Kidney capillary endothelial cell (primary cell): ENCODE measurements at places on chromosomes 12 and 14.

DNA sequence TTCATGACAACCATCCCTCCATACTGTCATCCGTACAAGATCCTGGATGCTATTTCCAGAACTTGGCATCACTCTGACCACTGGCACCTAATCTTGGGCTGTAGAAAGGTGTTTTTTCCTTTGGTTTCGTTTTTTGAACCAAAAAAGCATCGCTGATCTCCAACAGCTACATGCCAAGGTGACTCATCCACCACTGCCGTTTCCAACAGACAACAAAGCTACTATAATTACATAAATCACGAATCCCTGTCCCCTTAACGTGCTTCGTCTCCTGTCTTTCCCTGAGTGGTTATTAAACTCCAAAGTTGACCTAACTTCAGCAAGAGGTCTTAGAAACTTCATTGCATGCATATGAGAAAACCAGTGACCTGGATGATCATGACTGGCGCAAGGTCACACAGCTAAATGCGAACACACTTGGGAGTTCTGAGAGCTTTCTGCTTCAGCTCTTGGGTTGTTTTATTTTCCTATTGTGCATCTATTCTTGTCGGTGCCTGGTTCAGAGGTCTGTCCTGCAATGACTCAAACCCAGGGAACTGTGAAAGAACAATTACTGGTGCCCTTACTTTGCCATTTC is 99.9 kb downstream of the PPM1H start:
- DNase-seq: no peak

DNA sequence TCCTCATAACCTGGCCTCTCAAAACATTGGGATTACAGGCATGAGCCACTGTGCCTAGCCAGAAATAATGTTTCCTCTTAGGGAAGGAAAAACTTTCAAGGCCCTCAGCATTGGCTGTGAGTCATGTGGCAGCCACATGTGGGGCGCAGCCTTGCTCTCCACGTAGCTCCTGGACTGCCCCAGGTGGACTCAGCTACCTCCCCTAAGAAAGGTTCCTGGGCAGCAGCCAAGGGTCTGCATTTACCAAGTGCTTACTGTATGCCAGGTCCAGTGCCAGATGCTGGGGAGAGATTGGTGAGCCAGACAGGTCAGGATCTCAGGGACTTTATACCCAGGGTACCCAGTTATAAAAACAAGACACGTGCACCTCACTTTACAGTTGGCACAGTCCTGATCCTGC is 3.7 kb upstream of the TRPV4 start:
- no peak for DNase-seq

DNA sequence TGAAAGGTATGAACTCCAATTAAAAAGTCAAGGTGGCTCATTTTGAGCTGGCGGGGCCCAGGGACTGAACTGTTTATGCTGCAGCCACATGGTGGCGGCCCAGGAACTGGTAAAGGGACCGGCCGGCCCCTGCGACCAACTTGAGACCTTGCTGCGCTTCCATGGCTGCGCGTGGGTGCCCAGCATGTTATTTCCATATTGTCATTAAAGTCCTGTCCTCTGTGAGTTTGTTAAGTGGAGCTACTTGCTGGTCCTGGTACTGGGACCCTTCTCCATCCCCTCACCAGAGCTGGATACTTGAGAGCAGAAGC is 62.3 kb downstream of the BEGAIN start:
- no peak for DNase-seq

DNA sequence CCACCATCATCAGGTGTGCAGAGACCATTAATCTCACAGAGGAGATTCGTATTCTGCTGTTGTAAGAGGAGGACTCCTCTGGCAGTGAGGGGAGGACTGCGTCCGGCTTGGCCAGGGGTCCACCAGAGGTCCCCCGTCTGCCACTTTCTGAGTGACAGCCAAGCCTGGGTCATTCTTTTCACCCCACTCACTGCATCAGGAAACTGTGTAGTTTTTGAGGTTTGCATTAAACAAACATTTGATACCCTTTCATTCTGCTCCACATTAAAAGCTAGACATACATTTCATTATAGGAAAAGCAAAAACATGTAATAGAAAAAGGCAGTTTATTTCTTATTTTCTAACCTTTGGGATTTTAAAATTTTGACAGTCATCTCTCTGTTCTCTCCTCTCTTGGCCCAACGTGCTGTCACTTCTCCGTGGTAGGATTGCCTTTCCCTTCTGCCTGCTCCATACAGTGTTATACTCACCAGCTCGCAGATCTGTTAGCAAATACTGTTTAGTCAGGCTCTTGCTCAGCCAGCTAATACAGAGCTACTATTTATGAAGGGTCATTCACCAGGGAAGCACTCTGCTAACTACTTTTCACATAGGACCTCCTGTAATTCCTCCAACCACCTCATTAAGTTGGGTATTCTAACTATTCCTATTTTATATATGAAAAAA is 99.3 kb downstream of the PELI2 start:
- DNase-seq: no peak

DNA sequence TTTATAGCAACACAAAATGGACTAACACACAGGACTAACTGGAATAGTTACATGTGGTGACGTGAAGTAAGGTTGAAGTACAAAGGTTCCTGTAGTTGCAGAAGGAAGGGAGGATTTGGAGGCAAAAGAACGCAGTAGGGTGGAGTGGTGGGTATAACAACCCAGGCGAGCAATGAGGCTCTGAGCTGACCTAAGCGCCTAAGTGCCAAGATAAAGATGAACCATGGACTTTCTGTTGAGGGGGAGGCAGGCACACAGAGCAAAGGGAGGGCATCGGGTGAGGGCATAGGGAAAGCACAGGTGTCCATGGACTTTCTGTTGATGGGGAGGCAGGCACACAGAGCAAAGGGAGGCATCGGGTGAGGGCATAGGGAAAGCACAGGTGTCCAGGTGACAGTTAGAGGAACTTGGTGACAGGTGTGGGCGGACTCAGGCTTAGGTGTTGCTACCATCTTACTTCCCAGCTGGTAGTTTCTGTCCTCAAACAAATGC is 15.2 kb downstream of the SCNN1A start:
- no peak for DNase-seq

GRCh38 chr12:60101715-60102114 is 505.9 kb downstream of the SLC16A7 start:
- no peak for DNase-seq

GRCh38 chr12:119920064-119920463 is 42.9 kb upstream of the CIT start:
- DNase-seq: no peak

DNA sequence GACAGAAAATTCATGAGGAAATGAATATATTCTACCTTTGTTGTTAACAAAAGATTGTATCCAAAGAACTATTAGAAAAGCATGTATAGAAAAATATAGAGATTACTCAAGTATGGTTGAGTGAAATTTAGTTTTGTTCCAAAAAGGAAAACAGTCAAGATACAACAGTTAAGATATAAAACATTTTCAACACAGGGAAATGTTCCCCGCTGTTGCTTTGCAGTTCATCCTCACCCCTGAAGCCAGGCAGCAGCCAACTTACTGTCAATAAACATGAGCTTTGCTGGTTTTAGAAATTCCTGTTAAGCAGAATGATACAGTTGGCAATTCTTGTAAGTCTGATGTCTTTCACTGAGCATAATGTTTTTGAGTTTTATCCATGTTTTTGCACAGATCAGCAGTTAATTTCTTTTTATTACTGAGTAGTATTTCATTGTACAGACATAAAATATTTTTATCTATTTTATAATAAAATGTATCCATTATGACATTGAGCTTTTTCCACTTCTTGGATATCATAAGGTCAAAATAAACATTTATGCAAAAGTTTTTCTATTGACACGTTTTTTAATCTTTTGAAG is 1.2 kb upstream of the CLEC2B start:
- peak; percentile 20 for DNase-seq

- no peak for DNase-seq
Measured at GRCh38 chr14:104925855-104926609, 1.4 kb downstream of the PLD4 start.

GRCh38 chr12:12214635-12215131 is 52.2 kb downstream of the LRP6 start:
- peak; percentile 39 for DNase-seq

DNA sequence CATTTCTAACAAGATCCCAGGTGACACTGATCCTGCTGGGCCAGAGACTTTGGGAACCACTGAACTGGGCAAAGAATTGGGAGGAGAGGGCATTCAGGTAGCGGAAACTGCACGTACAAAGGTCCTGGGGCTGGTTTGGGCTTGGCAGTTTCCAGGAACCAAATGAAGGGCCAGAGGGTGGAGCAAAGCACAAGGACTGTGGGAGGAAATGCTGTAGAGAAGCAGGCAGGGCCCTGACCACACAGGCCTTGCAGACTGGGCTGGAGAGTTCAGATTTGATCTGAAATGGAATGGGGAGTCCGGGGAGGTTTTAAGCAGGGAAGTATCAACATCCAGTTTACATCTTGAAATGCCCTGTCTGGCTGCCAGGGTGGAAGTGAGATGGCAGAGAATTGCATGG is 195.1 kb downstream of the PHETA1 start:
- no peak for DNase-seq

GRCh38 chr14:99519347-99519881 is 38.2 kb downstream of the CCNK start:
- DNase-seq: no peak

DNA sequence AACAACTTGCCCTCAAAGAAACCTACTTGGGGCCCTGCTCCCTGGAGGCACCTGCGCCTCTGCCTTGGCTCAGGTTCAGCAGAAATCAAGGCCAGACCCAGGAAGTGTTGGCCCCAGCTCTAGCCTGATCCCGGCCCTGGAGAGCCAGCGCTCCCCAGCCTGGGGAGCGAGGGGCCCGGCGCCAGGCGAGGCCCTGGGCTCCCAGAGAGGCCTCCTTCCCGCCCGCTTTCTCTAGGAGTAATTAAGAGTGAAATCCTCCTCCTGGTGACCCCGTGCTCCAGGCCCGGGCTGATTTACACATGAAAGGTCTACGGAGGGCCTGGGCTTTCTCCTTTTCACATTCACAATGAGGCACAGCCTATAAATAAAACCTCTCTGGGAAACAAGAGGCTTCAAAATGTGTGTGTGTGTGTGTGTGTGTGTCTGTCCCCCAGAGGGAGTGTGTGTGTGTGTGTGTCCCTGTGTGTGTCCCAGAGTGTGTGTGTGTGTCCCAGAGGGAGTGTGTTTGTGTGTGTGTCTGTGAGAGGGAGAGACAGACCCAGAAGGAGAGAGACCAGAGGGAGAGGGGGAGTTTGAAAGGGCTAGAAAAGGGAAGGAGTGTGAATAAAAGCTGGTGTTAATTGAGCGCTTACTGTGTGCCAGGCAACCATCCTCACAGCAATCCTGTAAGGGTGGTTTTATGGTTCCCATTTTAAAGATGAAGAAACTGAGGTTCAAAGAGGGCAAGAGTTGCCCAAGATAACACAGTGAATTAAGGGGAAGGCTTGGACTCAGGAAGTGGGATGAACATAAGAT is 23.8 kb upstream of the COX6A1 start:
- DNase-seq: no peak

DNA sequence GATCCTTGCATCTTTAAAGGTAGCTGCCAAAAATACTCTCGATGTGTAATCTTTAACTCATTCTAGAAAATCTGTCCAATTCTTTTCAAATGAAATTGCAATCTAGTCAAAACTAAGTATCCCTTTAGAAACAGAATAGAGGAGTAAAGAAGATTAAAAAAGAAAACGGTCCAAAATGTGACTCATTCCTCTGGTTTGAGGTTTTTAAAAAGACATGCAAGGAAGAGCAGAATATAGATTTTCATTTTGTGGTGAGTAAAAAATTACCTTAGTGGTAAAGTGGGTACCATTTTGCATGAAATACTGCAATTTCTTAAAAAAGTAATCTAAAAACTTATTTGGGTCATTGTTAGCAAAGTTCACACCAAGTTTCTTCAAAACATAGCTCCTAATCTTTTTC is 108.4 kb downstream of the BRMS1L start:
- DNase-seq: no peak

DNA sequence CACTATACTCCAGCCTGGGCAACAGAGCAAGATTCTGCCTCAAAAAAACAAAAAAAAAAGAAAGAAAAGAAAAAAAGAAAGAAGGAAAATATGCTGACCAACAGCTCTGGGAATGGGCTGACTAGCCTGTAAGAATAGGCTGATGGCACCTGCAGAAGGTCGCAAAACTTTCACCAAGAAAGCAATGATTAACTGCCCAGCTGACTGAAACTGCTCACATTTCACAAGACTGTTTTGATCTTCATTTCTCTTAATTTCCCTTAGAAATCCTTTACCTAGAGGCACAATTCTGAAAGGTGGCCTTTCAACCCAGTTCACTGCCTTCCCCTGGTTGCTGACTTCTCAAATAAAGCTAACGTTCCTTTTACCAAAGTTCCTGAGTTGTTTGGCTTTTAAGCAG is 12.4 kb downstream of the BEST3 start:
- DNase-seq: no peak

DNA sequence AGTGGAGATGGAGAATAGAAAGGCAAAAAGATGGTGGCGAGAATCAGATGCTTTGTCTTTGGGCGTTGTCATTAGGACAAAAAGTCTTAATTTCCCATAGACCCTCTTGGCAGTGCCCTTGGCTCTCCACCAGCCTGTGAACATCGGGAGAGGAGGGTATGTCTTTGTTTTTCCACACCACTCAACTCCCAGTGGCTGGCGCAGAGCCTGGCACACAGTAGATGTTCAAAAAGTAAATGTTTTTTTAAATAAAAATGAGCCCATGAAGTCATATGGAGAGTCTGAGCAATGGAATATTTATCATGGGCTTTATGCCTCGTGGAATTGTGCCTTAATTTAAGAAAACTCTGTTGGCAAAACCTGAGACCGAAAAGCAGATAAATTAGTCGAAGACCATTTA is 90.4 kb downstream of the SRGAP1 start:
- DNase-seq: no peak

DNA sequence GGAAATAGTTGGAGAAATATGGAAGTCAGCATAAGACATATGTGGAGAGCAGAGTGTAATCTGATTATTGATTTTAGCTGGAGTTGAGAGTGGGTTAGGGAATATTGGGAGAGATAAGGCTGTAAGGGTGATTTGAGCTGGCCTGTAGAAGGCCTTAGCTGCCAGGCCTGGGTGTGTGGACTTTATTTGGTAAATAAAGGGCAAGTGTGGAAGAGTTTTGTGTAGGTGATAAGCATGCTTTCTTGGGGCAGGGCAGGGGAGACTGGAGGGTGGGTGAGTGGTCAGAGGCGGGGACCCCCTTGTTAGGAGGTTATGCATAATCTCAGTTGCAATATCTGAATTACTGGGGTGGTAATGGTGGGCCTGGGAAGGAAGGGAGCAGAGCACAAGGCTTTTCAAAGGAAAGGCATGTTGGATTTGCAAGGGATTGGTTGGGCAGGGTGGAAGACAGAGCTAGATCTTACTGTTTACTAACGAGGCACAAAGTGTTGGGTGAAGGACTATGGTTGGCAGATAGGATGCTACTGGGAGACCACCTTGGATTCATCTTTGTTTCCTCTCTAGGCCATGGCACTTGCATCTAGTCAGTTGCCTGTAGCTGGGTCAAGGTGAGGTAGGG is 5.5 kb downstream of the KHNYN start:
- DNase-seq: no peak
